ENCODE measurements at places on chromosomes 5 and 9. TPM values are rescaled to one million over a fixed set of nuclear protein-coding genes. Genes with fewer than 3 reads are reported as not detected.

DNA sequence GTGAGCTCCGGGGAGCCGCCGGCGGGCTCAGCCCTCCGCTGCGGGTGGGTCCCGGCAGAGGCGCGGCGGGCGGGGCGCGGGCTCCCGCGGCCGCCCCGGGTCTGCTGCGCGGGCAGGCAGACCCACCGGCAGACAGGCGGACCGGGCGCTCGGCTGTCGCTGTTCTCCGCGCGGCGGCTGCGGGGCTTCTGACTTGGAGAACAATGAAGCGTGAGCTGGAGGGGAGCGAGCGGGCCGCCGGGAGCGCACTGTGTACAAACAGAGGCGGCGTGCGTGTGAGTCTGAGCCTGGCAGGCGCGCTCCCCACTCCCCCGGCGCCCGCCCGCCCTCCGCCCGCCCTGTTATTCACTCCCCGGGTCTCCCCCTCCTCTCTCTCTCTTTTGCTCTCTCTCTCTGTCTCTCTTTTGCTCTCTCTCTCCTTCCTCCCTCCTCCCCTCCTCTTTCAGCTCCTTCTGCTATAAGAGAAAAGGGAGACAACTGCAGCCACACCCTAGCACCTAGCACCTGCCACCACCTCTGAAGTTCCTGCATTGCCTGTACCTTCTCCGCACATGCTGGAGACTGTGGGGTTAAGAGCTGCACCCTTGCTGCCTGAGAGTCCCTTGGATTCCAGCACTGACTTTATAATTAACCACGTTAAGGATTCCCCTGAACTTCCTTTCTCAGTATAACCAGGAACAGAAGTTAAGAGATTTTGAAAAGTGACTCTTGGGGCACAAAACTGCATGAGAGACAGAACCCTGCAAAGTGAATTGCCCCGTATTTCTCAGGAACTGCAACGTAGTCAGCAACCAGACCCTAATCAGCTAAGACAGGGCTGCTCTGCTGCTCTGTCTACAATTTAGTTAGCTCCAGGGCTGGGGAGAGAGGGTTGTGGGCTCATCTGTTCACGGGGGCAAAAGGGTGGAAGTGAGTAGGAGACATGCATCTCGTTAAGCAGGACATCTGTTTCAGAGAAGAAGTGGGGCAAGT lies at the start of gene EDIL3:
TSS of gene EDIL3 (minus strand) at position 277 of the 972 bp plus-strand sequence. CDS start 506 bp downstream, outside the sequence.
- DNase-seq: no peak

GRCh38 chr5:161085056-161085455 lies 233.0 kb upstream of the ATP10B start:
- no peak for DNase-seq

GRCh38 chr5:56607551-56607950 lies 207.8 kb upstream of the MAP3K1 start:
- DNase-seq: no peak

DNA sequence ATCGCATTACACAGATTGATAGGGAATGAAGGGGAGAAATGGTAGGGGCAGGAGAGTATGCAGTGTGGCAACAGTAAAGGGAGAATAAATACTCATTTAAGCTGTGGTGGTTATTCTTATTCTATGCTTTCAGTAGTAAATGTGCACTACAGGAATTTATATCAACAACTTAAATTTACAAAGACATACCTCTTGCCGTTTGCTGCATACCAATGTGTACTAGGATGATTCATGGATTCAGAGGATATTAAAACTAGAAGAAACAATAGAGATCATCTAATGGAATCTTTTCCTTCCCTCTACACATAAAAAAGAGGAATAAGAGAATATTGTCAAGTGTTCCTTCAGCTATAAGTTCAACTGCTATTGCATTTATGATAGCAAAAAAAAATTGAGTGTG lies 103.3 kb upstream of the RASA1 start:
- no peak for DNase-seq

The PCDHB4 gene
- 3.8 TPM for total RNA-seq

- DNase-seq: no peak
These were observed 1.2 kb upstream of the RNF44 start for GRCh38 chr5:176538230-176538988.

GRCh38 chr9:75106857-75107256 lies 18.5 kb downstream of the OSTF1 start:
- DNase-seq: no peak

The C5orf24 gene
- total RNA-seq: 73.4 TPM

The KCNN2 gene
- total RNA-seq: 22.3 TPM

The ACTBL2 gene
- total RNA-seq: not detected

The CCDC192 gene
- total RNA-seq: not detected

- DNase-seq: no peak
These were observed 1.6 kb downstream of the ZNF462 start for GRCh38 chr9:106864373-106865143.

- DNase-seq: no peak
These were observed 511.5 kb downstream of the ZNF608 start for GRCh38 chr5:124234770-124235562.

The TRIP13 gene
- 8.7 TPM for total RNA-seq

GRCh38 chr9:120100595-120100994 lies 479.4 kb downstream of the CDK5RAP2 start:
- DNase-seq: no peak

DNA sequence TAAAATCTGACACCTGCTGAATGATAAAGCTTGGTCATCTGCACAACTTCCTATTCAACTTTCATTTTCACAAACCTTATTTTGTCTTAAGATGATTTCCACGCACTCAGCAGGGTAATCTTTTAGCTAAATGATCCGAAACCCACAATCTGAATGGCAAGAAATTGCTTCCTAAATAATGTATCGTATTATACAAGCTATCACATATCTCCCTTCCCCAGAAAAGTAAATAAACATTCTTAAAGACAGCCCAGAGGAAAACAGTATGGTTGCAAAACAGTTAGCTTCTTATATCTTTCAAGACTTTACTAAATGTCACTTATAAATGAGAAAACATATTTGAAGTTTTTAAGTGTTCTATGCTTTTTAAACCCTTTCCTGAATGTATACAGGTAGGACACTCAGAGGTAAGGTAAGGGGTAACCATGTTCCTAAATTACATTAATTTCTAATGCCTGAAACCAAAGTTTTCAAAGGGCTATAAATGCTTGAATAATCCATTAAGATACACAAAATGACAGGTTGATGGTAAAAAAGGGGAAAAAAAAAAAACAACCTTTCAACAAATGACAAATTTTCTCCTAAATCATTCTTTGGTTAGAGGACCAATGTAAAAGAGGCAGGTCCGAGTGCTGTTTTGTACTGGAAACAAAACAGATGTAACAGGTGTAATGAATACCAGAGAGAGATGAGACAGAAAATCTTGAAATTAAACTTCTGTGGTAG lies 36.3 kb downstream of the ELAVL2 start:
- DNase-seq: no peak

DNA sequence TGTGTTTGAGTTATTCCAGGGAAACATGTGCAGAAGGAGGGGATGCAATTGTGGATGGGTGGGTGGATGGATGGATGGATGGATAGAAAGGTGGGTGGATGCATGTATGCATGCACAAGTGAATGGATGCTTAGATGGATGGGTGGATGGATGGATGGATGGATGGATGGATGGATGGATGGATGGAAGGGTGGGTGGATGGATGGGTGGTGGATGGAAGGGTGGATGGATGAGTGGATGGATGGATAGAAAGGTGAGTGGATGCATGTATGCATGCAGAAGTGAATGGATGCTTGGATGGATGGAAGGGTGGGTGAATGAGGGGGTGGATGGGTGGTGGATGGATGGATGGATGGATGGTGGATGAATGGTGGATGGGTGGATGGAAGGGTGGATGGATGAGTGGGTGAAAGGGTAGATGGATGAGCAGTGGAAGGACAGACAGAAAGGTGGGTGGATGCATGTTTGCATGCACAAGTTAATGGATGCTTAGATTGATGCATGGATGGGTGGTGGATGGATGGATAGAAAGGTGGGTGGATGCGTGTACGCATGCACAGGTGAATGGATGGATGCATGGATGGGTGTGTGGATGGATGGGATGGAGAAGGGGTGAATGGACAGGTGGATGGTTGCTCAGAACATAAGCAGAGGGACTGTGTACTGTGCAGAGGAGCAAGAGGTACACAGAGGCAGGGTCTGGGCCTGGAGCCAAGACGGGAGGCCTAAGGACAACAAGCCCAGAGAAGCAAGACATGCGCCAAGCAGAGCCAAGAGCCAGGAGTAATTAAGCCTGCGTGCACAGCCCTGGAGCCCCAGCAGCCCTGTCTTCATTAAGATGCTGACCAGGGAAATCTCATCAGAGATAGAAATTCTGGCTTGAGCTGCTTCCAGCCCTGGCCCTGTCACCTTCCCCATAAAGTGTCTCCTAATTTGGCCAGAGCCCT lies 84.6 kb upstream of the PPP1R26 start:
- DNase-seq: no peak

The BRINP1 gene
- total RNA-seq: 0.58 TPM

The NR4A3 gene
- total RNA-seq: 4.7 TPM

The FGF10 gene
- total RNA-seq: 21.2 TPM

The RLN2 gene
- total RNA-seq: not detected
